ENCODE measurements at places on chromosomes 1 and 21. TPM values are rescaled to one million over a fixed set of nuclear protein-coding genes. Genes with fewer than 3 reads are reported as not detected.

OR6N1 gene
- not detected for total RNA-seq

COL11A1 gene
- total RNA-seq = 0.09 TPM

BEND5 gene
- total RNA-seq = not detected

DDAH1 gene
- total RNA-seq = 34.7 TPM

SPRR2B gene
- not detected for total RNA-seq

GPR89B gene
- 15.6 TPM for total RNA-seq

SPRR5 gene
- total RNA-seq = not detected

RBBP4 gene
- total RNA-seq = 143 TPM

CHI3L1 gene
- not detected for total RNA-seq

FCRL6 gene
- total RNA-seq = not detected

WNT3A gene
- total RNA-seq = not detected

ACTRT2 gene
- not detected for total RNA-seq

GPATCH3 gene
- 10.5 TPM for total RNA-seq

LRRC71 gene
- total RNA-seq = 0.36 TPM

PLEKHO1 gene
- 102 TPM for total RNA-seq

CFHR2 gene
- total RNA-seq = not detected

RGSL1 gene
- not detected for total RNA-seq

All from endothelial cell of coronary artery (primary cell).